ENCODE measurements at places on chromosomes 12 and 14. TPM values are rescaled to one million over a fixed set of nuclear protein-coding genes. Genes with fewer than 3 reads are reported as not detected.

- no peak overlapping the region for H3K27ac ChIP-seq
- no peaks in the 10 kb centered on the region for H3K4me1 ChIP-seq
- no peaks in the 10 kb centered on the region for H3K36me3 ChIP-seq
- H3K4me3 ChIP-seq = no peak overlapping the region
- peaks cover 32% of the 10 kb centered on the region for H3K27me3 ChIP-seq
Observed at GRCh38 chr14:99300190-99300589, 28.2 kb upstream of the BCL11B start.

GRCh38 chr12:72267974-72268373 is 4.2 kb upstream of the TRHDE start:
- H3K27me3 ChIP-seq = peaks cover 26% of the 10 kb centered on the region
- H3K27ac ChIP-seq = no peak overlapping the region
- peaks cover 6% of the 10 kb centered on the region for H3K4me1 ChIP-seq
- DNase-seq = no peak

DNA sequence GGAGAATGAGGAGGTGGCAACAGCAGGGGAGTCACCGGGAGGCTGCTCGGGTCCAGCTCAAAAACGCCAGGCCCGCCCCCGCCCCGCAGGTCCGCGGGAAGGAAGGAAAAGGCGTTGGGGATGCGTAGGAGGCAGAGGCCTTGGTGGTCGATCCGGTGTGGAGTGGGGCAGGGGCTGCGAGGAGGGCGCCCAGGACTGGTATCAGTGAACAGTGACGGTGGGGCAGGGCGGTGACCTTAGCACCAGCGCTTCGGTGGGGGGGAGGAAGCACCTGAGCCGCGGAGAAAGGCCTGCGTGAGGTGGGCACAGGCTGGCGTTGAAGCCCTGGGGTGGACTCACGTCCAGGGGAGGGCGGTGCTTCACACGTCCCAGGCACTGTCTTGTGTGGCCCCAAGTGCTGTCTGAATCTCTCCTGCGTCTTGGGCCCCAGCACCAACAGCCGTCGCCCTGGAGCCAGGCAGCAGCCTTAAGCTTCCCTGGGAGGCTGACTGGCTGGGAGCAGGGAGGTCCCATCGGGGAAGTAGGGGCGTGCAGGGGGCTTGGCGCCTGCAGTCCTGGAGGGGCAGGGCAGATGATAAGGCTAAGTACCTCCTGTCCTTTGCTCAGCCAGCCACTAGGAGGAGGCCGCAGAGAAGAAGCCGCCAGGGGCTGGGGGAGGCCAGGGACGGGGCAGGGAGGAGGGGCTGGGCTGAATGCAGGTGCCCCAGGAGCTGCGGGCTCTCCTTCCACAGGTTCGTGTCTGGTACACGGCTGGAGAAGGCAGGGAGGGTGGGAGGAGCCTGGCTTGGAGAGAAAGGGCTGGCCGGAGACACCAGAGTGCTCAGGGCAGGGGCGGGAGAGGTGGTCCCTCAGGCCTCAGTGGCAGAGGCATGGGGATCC is 26.5 kb downstream of the ZBTB42 start:
- peak overlapping the region; percentile 60 for H3K4me3 ChIP-seq
- H3K36me3 ChIP-seq = peaks cover 5% of the 10 kb centered on the region
- peaks cover 26% of the 10 kb centered on the region for H3K27me3 ChIP-seq
- peaks cover 23% of the 10 kb centered on the region for H3K4me1 ChIP-seq
- peak overlapping the region; percentile 31 for H3K27ac ChIP-seq

DNA sequence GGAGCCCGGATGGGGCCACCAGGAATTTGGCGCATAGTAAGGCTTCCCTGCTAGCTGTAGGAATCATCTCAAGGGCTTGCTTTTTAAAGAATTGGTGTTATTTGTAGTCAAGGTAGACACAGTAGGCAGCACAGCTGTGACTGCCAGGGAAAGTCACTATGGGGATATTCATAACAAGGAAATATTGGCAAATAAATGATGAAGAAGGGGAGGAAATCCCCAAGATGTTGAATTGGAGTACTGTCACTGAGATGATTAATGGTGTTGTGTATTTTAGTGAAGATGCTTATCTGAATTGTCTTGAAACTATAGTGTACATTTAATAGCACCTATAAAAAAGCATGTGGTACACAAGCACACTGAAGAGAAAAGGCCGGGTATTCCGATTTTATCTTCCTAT is 118.9 kb downstream of the NPAS3 start:
- DNase-seq = no peak
- no peaks in the 10 kb centered on the region for H3K36me3 ChIP-seq
- H3K4me3 ChIP-seq = no peak overlapping the region
- H3K4me1 ChIP-seq = no peaks in the 10 kb centered on the region

The GRIP1 gene
- 1.6 TPM for total RNA-seq

GRCh38 chr14:105272623-105273022 is 24.3 kb downstream of the BTBD6 start:
- H3K4me1 ChIP-seq = no peaks in the 10 kb centered on the region
- H3K27ac ChIP-seq = no peak overlapping the region
- H3K27me3 ChIP-seq = no peaks in the 10 kb centered on the region
- no peak for DNase-seq

GRCh38 chr12:1698720-1699119 is 7.8 kb downstream of the ADIPOR2 start:
- H3K36me3 ChIP-seq = peaks cover 10% of the 10 kb centered on the region
- no peak overlapping the region for H3K27ac ChIP-seq
- H3K27me3 ChIP-seq = no peaks in the 10 kb centered on the region
- DNase-seq = no peak

GRCh38 chr14:34496679-34497513 is 34.9 kb upstream of the SPTSSA start:
- no peaks in the 10 kb centered on the region for H3K4me1 ChIP-seq
- H3K36me3 ChIP-seq = no peaks in the 10 kb centered on the region
- H3K27me3 ChIP-seq = no peaks in the 10 kb centered on the region
- H3K4me3 ChIP-seq = no peak overlapping the region

The GPD1 gene
- total RNA-seq = 0.25 TPM

The GYS2 gene
- total RNA-seq = not detected

The CCDC38 gene
- total RNA-seq = not detected

- H3K4me1 ChIP-seq = peaks cover 7% of the 10 kb centered on the region
- no peaks in the 10 kb centered on the region for H3K36me3 ChIP-seq
- H3K4me3 ChIP-seq = no peak overlapping the region
Observed at GRCh38 chr12:90045559-90045958, 336.9 kb upstream of the ATP2B1 start.

- peak overlapping the region; percentile 92 for H3K4me3 ChIP-seq
- peak overlapping the region; percentile 91 for H3K27ac ChIP-seq
- peaks cover 32% of the 10 kb centered on the region for H3K36me3 ChIP-seq
- peaks cover 61% of the 10 kb centered on the region for H3K4me1 ChIP-seq
Observed at GRCh38 chr12:122080149-122081082, 1.9 kb downstream of the MLXIP start.

- no peaks in the 10 kb centered on the region for H3K4me1 ChIP-seq
- no peak for DNase-seq
- H3K4me3 ChIP-seq = no peak overlapping the region
- H3K27ac ChIP-seq = no peak overlapping the region
Observed at GRCh38 chr12:3580094-3580749, 89.2 kb downstream of the PRMT8 start.

GRCh38 chr12:5395443-5396271 is 36.3 kb upstream of the NTF3 start:
- no peak overlapping the region for H3K4me3 ChIP-seq
- H3K36me3 ChIP-seq = no peaks in the 10 kb centered on the region
- H3K27ac ChIP-seq = no peak overlapping the region
- no peaks in the 10 kb centered on the region for H3K4me1 ChIP-seq
- DNase-seq = no peak

The RIPK3 gene
- total RNA-seq = 41.4 TPM

The KLRF1 gene
- 0.20 TPM for total RNA-seq

DNA sequence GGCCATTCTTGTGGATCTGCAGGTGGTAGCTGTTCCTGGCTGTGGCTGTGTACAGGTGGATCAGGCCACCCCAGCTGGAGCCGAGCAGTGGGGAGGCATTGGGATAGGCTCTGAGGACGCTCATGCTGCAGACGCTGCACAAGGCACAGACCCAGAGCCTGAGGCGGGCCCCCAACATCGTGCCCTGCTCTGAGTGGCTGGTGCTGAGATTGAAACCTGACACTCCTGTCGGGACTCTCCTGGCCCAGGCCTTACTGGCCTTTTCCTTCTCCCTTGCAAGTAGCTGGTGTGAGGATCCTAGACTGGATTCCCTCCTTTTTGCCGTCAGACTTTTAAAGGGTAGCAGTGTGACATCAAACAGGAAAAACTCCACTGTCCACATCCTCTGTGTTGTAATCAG is at the start of gene FGF23:
FGF23 (minus strand) TSS at position 308 of the 400 bp plus-strand sequence; CDS start at position 178, 130 bp downstream.
- H3K4me3 ChIP-seq = no peak within 1 kb of the TSS
- DNase-seq = no peak
- no peaks in the 10 kb centered on the region for H3K36me3 ChIP-seq
- H3K4me1 ChIP-seq = no peaks in the 10 kb centered on the region
- H3K27me3 ChIP-seq = peaks cover 42% of the 10 kb centered on the region
- H3K27ac ChIP-seq = no peak within 1 kb of the TSS

DNA sequence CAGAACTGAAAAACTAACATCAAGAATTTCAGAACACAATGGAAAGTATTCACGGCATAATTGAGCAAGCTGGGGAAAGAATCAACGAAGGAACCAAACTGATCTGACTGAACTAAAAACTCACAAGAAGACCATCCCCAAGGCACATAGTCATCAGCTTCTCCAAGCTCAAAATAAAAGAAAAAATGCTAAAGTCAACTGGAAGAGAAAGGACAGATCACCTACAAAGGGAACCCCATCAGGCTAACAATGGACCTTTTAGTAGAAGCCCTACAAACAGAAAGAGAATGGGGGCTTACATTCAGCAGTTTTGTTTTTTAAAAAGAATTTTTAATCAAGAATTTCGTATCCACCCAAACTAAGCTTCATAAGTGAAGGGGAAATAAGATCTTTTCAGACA is 11.7 kb downstream of the TAS2R50 start:
- no peak for DNase-seq
- H3K27me3 ChIP-seq = peaks cover 24% of the 10 kb centered on the region
- H3K4me3 ChIP-seq = no peak overlapping the region
- H3K4me1 ChIP-seq = no peaks in the 10 kb centered on the region
- peaks cover 18% of the 10 kb centered on the region for H3K36me3 ChIP-seq

DNA sequence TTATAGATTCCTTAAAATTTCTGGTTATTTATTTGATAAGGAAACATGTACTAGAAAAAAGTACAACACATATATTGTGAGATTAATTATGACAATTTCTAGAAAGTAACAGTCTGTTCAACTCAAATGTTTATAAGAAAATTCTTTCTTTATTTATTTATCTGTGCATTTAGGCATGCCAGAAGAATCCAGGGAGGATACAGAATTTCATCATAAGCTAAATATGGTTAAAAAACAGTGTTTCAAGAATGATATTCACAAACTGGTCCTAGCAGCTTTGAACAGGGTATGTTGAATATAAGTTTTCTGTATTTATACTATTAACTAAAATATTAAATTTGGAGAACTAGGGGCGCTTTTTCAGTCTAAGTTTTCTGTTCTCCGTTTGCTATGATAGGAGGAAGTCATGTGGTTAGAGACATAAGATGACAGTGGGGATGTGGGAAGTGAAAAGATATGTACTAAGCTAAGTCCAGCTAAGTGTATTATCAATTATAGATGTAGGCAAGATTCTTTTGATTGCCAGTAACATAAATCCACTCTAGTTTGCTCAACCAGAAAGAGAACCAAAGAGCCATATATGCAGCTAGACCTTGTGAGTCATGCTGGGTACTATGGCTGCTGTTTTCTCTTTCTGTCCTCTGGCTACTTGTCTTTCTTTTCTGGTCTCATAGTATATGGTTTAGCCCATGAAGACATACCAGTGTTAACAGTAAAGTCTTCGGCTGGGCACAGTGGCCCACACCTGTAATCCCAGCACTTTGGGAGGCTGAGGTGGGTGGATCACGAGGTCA is 39.0 kb downstream of the LRRK2 start:
- no peaks in the 10 kb centered on the region for H3K4me1 ChIP-seq
- H3K36me3 ChIP-seq = no peaks in the 10 kb centered on the region
- no peak overlapping the region for H3K27ac ChIP-seq
- H3K27me3 ChIP-seq = no peaks in the 10 kb centered on the region

The BORCS5 gene
- total RNA-seq = 25.7 TPM

GRCh38 chr12:83996671-83997070 is 915.9 kb downstream of the SLC6A15 start:
- H3K27me3 ChIP-seq = no peaks in the 10 kb centered on the region
- no peak overlapping the region for H3K4me3 ChIP-seq
- no peak overlapping the region for H3K27ac ChIP-seq
- no peak for DNase-seq

DNA sequence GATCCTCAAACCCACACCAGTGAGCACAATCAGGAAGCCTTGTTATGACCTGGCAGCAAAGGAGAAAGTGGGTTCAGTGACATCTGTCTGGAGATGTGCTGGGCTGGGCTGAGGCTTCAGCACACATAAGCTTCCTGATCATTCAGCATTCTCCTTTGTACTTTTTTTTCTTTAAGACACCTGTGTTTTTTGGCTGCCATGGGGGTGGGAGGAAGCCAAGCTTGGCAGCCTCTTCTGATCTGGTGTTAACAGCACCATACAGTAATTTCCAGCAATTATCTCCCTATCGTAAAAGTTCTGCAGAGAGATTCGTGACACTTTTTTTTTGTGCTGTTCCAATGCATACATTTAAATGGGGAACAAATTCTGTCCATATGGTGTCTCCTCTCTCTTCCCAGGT is 38.9 kb upstream of the RASSF3 start:
- H3K36me3 ChIP-seq = peaks cover 5% of the 10 kb centered on the region
- no peaks in the 10 kb centered on the region for H3K27me3 ChIP-seq
- H3K4me3 ChIP-seq = no peak overlapping the region
- no peak overlapping the region for H3K27ac ChIP-seq

GRCh38 chr12:39341179-39341578 is 101.7 kb downstream of the KIF21A start:
- H3K4me1 ChIP-seq = no peaks in the 10 kb centered on the region
- no peak overlapping the region for H3K27ac ChIP-seq
- no peak overlapping the region for H3K4me3 ChIP-seq
- no peaks in the 10 kb centered on the region for H3K27me3 ChIP-seq

The RILPL2 gene
- total RNA-seq = 6.0 TPM

The HCAR3 gene
- total RNA-seq = not detected

The PTPN6 gene
- 346 TPM for total RNA-seq

- no peak for DNase-seq
- H3K36me3 ChIP-seq = peaks cover 8% of the 10 kb centered on the region
- no peak overlapping the region for H3K4me3 ChIP-seq
- peaks cover 13% of the 10 kb centered on the region for H3K4me1 ChIP-seq
- H3K27ac ChIP-seq = no peak overlapping the region
- peaks cover 85% of the 10 kb centered on the region for H3K27me3 ChIP-seq
Observed at GRCh38 chr14:56806760-56807159, 3.5 kb downstream of the OTX2 start.

DNA sequence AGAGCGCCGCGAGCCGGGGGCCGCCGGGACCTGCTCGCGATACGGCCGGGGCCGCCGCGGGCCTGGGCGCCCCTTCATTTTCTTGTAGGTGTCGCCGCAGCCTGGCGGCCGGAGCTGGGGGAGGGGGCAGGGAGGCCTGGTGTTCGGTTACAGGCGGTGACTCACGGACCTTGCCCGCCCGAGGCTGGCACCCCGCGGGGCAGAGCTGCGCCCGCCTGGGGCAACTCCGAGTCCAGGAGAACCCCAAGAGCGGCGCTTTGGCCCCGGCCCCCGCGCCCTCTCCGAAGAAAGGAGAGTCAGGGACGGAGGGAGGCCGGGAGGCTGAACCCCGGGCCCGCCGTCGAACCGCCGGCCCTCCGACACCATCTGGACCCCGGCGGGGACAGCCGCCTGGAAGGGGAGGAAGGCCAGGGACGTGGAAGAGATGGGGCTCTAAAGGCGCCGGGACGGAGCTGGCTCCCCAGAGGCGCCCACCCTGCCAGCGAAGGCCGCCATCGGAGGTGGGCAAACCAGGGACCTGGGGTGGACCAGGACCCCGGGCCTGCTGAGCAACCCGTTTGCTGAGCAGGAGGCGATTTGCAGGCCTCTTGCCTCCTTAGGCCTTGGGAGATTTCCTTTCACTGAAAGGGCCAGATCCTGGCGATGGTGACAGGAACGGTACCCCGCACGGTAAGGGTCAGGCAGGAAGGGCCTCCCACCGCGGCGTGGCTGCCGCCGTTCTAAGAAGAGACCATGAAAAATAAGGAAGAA is 843 bp upstream of the NUAK1 start:
- no peak for DNase-seq
- no peaks in the 10 kb centered on the region for H3K36me3 ChIP-seq
- peaks cover 60% of the 10 kb centered on the region for H3K27me3 ChIP-seq

The OTUB2 gene
- total RNA-seq = 2.3 TPM
